A673 (cell line): ENCODE measurements at places on chromosomes 5 and 9. TPM values are rescaled to one million over a fixed set of nuclear protein-coding genes. Genes with fewer than 3 reads are reported as not detected.

Gene FAM78A
- total RNA-seq = 0.84 and 1.7 TPM in 2 replicates

Gene MOB3B
- 0.19 and 0.31 TPM in 2 replicates for total RNA-seq

Gene FSTL4
- 0.46 and 0.86 TPM in 2 replicates for total RNA-seq

Gene PCDHGA7
- total RNA-seq = 9.6 and 10.9 TPM in 2 replicates

Gene IL4
- not detected in 2 replicates for total RNA-seq

Gene LCN9
- not detected in 2 replicates for total RNA-seq

Gene BTNL8
- total RNA-seq = not detected in 2 replicates

Gene C5
- 4.0 and 4.4 TPM in 2 replicates for total RNA-seq

Gene PCDHGC4
- total RNA-seq = 3.6 and 3.8 TPM in 2 replicates
